ENCODE measurements at places on chromosomes 12 and 14.

DNA sequence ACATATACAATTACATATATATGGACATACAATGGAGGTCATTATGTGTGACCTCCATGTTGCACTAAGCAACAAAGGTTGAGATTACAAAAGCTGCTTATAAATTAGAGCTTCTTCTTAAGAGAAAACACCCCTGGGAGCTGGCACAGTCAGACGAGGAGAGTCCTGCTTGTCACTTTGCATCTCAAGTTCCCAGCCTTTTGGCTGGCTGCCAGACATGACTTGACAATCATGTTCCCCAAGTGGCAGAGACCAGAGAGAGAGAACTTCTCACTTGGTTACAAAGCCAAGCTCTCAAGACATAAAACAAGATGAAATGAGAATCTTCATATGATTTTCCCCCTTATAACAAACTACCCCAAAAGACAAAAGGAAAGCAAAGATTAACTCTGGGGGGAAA, 8.5 kb upstream of the SYNJ2BP start:
- no peak for DNase-seq

- DNase-seq: no peak
Observed at GRCh38 chr14:42130815-42131214, 524.1 kb downstream of the LRFN5 start.

DNA sequence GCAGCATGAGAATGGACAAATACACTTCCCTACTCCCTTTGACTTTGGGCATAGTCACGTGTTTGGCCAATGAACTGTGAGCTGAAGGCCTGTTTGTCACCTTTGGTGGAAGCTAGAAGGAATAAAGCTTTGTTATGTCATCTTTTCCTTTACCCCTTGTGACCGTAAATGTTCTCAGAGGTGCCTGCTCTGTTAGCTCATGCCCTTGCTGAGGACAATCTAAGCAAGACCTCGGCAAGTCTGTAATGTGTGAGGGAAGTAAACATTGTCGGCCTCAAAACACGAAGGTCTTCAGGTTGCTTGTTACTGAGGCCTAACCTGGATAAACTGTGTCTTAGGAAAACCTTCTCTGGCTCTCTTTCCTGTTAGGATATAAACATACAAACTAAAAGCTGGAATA, 354.2 kb downstream of the TMEM132D start:
- DNase-seq: no peak

- DNase-seq: no peak
Observed at GRCh38 chr14:94161058-94161457, 13.1 kb upstream of the PPP4R4 start.

GRCh38 chr14:42687421-42687820, 1080.7 kb downstream of the LRFN5 start:
- DNase-seq: no peak

GRCh38 chr12:12925388-12925787, 26.6 kb downstream of the GPRC5D start:
- DNase-seq: no peak

DNA sequence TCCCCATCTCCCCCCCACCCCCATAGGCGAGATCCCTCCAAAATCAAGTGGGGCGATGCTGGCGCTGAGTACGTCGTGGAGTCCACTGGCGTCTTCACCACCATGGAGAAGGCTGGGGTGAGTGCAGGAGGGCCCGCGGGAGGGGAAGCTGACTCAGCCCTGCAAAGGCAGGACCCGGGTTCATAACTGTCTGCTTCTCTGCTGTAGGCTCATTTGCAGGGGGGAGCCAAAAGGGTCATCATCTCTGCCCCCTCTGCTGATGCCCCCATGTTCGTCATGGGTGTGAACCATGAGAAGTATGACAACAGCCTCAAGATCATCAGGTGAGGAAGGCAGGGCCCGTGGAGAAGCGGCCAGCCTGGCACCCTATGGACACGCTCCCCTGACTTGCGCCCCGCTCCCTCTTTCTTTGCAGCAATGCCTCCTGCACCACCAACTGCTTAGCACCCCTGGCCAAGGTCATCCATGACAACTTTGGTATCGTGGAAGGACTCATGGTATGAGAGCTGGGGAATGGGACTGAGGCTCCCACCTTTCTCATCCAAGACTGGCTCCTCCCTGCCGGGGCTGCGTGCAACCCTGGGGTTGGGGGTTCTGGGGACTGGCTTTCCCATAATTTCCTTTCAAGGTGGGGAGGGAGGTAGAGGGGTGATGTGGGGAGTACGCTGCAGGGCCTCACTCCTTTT, 2.7 kb downstream of the GAPDH start:
- no peak for DNase-seq

GRCh38 chr12:46368684-46369083, 3.9 kb downstream of the SLC38A2 start:
- DNase-seq: no peak

DNA sequence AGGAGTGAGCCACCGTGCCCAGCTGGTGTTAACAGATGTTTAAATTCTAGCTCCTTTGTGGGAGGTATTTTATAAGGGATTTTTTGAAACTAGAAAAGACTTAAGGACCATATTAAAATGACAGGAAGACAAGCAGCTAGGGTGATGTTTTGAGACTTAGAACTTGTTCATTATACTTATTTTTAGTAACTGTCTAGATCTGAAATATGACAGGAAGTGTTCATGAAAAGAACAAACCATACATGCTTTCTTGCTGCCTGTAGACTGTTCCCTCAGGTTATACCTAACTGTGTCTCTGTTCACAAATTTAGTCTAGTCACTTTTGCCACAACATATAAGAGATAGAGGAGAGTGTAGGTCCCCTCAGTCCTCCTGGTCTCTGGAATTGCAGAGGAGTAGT, 36.9 kb upstream of the KCNH3 start:
- no peak for DNase-seq

GRCh38 chr12:118098911-118099671, 4.7 kb downstream of the VSIG10 start:
- DNase-seq: no peak

DNA sequence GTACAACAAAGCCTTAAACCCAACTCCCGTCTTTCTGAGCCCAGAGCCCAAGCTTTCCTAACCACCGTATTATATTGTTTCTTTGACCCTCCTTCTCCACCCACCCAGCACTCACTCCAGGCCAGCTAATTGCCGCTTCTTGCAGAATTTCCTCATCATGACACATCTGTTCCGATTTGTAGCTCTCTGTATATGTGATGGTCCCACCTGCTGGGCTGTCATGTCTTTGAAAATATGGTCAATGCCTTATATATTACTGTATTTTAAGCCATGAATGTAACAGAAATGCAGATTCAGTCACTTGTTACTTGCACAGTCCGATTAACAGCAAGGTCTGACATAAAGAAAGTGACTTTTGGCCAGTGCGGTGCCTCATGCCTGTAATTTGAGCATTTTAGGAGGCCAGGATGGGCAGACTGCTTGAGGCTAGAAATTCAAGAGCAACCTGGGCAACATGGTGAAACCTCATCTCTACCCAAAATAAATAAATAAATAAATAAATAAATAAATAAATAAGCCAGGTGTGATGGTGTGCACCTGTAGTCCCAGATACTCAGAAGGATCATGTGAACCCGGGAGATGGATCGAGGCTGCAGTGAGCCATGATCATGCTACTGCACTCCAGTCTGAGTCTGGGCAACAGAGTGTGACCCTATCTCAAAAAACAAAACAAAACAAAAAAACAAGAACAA, 359.8 kb downstream of the ATP23 start:
- no peak for DNase-seq

- DNase-seq: no peak
Observed at GRCh38 chr14:59870277-59871165, at the start of gene RTN1. TSS of gene RTN1 (minus strand) at chr14:59870776. CDS start at chr14:59870630, 146 bp downstream.

DNA sequence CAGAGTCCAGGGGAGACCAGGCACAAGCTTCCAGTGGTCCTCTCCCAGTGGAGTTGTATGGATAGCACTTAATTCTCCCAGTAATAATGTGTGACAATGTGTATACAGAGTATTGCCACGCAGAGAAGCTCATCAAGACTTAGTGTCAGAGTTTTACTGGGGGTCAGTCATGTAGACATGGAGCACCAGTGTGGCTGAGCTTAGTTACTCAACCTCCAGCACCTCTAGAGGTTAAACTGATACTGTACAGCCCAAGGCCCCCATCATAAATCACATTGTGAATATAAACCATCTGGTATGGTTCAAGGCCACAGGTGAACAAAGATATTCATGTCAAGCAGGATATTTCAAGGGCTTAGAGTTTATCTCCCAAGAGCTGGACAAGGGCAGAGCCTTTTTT, 378.1 kb upstream of the TMPO start:
- no peak for DNase-seq

DNA sequence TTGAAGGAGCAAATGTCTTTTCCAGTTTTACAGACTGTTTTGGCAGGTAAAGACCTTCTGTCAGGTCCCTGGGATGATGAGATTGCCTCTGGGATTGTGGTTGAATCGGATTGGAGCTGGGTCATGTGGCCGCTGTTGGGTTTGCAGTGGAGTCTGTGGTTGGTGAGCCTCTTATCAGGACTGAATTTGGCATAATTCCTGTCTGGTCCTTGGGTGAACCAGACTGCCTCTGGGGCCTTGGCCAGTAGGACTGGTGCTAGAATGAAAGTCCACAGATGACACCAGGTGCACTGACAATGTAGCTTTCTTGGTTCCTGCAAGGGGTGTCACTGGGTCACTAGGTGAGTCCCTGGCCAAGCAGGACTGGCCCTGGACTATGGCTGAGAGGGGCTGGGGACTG, 155.3 kb downstream of the TPH2 start:
- no peak for DNase-seq

DNA sequence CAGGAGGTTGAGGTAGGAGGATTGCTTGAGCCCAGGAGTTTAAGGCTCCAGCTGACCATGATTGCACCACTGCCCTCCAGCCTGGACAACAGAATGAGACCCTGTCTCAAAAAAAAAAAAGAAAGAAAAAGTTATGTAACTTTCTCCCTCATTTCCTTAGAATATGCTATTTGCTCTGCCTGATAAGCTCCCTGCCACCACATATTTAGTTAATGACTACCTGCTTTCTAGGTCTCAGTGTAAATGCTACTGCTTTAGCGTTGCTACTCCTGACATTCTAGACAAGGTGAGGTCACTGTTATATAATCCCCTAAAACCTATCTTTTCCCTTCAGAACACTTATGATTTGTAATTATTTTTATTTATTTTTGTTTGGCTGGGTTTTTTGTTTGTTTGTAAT, 86.3 kb upstream of the AMN1 start:
- DNase-seq: no peak

DNA sequence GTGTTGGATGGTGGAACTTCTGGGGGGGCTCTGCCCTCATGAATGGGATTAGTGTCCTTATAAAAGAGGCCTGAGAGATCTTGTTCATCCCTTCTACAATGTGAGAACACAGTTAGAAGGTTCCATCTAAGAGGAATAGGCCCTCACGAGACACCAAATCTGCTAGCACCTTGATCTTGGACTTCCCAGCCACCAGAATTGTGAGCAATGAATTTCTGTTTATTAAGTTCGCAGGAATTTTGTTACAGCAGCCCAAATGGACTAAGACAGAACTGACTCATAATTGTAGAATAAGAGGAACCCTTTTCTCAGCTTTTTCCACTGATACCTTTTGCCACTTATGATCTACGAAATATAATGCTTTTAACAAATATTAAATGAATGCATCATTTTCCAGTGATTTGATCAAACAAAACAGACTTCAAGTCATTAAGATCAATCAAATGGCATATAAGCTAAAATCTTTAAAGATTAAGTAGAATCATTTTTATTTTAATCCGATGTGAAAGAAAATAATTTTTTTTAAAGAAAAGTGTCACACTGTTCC, 68.2 kb downstream of the HECTD1 start:
- no peak for DNase-seq

DNA sequence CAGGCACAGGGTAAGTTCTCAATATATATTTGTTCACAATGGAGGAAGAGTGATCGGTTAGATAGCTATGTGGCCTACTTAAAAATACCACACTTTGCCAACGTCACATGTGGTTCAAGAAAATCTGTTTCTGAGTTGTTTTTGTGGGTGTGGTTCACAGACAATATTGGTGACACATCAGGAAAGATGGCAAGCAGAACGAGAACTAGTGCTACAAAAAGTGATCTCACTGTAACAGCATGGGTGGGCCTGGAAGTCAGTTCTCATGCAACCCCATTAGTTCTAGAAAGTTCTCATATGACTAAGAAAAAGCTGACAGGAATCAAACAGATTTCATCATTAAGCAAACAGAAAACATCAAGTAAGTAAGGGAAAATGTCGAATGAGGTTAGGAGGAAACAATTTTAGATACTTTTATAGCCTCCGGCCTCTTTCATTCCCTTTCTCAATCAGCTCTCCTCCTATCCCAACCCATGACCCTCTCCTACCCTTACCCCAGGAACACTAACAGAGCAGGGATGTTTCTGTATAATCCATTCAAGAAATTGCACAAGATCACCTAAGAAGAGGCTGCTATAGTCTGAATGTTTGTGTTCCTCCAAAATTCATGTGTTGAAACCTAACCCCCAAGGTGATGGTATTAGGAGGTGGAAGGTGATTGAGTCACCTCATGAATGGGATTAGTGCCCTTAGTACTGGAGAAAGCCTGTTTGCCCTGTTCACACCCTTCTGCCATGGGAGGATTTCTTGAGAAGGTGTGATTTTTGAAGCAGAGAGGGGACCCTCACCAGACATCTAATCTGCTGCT, 15.5 kb upstream of the NTN4 start:
- DNase-seq: no peak

DNA sequence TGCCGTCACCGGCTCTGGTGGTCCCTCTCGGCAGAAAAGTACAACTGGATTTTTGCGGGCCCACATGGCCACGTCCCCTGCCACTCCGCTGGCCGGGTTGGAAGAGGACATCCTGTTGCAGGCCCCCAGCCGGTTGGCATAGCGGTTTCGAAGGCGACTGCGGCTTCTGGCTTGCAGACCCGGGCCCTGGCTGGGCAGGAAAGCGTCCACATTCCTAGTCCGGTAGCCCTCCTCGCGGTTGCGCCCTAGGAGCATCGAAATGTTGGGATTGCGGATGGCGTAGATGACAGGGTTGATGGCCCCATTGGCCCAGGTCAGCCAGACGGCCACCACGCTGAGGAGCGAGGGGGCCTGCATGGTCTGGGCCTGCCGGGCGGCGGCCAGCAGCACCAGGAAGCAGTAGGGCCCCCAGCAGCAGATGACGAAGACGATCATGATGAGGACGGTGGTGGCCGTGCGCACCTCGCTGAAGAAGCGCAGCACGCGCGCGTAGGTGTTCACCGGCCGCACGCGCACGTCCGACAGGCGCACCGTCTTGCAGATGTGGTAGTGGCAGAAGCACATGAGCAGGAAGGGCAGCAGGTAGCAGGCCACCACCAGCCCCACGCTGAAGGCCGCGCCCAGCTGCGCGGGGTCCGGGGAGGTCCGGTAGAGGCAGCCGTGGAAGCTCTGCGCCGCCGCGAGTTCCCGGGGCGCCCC, 1.2 kb downstream of the GPR135 start:
- DNase-seq: no peak

DNA sequence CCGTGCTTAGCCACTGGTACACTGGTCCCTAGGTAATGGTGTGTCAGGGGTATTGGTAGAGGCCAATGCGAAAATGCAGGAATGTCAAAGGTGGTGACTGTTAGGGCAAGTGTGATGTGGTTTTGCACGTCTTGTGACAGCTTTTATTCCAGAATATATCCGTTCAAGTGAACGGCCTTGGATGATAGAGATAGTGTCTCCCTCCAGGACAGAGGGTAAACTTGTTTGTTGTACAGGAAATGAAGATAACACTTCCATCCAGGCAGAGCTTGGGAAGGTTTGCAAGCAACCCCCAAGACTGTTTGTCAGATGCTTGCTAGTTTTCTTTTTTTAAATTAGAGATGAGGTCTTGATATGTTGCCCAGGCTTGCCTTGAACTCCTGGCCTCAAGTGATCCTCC, 84.2 kb downstream of the DNAH10 start:
- no peak for DNase-seq
